ENCODE measurements at places on chromosomes 5 and 9.

DNA sequence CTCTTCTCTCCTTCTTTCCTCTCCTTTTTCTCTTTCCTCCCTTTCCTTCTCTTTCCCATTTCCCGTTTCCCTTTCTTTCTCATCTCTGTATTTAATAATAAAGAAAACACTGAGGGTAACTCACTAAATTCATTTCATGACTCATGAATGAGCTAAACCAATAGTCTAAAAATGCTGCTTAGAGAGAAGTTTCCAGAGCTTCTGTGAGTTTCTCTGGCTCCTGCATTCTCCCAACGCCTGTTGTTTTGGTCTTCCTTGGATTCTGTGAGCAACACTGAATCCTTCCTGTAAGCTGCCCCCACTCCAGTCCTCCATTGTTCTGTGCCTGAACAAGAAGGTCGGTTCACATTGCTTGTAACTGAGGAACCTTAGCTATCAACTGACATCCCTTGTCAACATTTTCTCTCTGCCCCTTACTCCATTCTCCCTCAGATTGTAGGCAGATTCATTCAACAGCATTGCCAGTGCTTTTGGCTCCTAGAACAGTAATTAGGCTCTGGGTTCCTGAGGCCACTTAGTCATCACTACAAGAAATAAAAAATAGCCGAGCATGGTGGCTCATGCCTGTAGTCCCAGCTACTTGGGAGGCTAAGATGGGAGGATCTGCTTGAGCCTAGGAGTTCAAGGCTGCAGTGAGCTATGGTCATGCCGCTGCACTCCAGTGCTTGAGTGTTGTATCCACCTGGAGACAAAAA is 237.7 kb upstream of the KLF4 start:
- DNase-seq = no peak

DNA sequence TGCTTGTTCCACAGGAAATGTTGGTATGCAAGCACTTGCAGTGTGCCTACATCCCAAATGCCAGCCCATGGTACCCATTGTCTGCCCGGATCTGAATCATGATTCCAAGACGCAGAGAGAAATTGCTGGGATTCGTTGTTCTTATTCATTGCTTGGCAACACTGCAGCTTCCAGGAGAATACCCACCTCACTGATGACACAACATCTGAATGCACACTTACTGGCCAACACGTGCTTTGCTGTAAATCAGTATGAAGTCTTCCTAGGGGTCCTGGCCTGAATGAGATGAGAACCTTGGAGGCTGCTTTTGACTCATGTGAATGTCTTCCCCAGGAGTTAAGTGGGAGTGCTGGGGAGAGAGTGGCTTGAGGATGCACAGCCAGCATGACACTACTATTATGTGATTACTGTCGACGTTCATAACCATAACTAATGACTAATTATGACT is 11.6 kb downstream of the SRD5A1 start:
- no peak for DNase-seq

DNA sequence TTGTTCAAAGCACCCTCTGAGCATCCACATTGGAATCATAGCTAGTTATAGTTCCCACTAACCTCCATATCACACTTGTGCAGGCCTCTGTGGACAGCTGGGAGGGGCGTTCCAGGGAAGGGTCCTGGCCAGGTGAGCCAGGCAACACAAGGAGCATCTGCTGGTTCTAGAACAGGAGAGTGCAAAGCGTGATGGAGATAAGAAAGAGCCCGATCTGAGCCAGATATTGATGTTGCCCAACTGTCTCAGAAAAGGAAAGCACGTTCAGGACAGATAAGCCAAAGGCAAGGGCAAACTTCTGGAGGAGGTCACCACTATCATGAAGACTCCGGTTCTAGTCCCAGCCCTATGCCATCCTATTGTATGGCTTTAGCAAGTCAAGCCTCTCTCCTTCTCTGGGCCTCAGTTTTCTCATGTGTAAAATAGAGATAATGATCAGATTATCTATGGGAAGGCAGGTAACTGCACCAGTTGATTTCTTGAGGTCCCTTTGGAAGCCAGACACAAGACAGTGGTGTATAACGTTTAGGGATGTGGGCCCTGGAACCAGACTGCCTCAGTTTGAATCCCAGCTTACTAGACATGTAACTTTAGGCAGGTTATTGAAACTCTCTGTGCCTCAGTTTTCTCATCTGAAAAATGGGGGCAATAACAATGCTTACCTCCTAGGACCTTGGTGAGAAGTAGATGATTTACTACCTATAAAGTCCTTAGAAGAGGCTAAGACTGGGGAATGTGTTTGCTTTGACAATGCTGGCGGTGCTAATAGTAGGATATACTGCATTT is 19.8 kb downstream of the GABBR2 start:
- no peak for DNase-seq

DNA sequence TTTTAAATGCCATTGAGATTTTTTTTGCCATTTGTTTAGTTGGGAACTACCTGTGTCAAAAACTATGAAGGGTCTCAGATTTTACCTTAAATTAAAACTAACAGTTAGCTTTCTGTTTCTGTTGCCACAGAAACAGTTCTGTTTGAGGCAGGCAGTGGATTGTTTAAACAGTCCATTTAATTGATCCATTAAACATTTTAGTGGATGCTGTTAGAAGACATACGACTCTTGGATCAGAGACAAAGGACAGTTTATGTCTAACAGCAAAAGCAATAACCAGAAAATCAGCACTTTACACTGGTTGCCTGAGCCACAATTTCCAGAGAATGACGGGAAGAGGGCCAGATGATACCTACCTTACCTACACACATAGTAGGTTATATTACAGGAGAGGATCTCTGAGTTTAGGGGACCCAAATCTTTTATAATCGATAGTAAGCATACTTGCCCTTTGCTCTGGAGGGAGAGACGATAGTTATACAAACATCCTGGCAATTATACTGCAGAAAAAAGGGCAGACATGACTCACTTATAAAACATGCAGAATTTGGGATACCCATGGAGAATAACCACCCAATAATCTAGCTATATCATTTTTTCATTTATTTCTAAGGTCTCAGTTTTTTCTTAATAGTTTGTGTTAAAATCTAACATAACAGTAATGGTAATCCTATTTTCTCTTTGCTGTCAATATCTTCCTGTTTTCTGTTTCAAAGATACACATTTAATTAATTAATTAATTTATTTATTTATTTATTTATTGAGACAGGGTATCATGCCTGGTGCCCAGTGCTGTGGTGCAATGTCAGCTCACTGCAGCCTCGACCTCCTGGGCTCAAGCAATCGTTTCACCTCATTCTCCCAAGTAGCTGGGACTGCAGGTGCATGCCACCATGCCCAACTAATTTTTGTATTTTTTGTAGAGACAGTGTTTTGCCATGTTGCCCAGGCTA is 136.7 kb upstream of the TNFAIP8 start:
- DNase-seq = no peak

DNA sequence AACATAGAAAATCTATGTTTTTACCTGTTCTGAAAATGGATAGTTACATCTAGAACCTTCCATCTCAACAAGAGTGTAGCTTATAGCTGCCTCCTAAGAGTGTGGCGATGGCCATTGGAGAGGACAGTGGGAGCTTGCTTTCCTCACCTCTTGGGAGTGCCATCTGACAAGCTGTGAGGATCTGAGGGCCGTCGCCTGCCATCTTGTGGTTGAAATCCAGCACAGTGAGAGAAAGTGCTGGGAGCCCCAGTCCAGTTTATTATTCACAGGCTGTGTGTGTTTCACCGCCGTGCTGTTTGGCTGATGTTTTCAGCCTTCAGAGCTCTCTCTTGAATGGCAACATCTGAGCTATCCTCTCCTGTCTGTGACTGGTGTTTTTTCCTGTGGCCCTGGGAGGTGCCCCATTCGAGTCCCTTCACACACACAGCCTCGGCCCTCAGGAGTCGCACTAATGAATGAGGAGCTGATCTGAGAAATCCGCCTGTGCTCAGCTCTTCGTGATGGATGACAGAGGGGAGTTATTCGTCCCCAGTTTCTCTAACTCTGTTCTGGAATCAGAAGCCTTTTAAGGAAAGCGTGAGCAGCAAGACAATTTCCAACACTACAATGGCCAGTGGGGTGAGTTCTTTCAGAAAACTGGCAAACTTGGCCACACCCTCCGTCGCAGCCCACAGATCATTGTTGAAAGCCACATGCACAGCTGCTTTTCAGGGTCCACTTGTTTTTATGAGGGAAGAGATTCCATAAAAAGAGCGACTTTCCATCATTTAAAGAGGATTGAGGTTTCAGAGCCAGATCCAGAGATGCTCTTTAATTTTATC is 170.3 kb downstream of the PDZD2 start:
- DNase-seq = no peak

GRCh38 chr5:137466889-137467288 is 32.2 kb downstream of the SPOCK1 start:
- DNase-seq = no peak

DNA sequence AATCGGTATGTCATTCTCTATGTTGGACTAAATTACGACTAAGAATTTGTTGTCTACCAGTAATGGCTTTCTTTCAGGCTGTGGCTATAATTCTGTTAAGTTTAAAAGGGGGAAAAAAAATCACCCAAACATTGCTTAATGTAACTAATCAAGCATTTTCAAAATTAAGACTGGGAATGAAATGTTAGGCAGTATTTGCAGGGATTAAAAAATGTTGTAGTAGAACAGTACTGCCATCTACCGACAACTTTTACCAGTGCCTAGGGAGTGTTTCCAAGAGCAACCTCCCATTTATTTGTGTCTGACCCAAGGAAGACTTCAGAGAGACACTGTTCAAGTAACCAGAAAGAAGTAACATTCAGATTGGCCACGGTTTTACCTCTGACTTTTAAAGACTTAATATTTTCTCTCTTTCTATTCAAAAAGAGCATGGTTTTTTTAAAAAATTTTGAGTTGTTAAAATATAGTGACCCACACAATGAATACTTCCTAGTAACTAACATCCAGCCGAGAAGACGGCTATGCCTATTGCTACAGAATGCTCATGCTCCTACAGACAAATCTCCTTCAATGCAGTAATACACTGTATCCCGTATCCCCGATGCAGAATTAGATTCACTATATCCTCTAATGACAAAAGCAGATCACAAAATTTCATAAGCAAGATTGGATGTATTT is 92.4 kb downstream of the ARL15 start:
- DNase-seq = no peak

GRCh38 chr9:132441404-132441803 is 31.4 kb downstream of the CFAP77 start:
- no peak for DNase-seq

- DNase-seq = no peak
Measured at GRCh38 chr9:78879324-78880100, 582.6 kb downstream of the PSAT1 start.

GRCh38 chr9:32992595-32993238 is 8.7 kb downstream of the APTX start:
- DNase-seq = no peak

GRCh38 chr9:126624912-126625311 is 11.2 kb downstream of the LMX1B start:
- no peak for DNase-seq

- DNase-seq = no peak
Measured at GRCh38 chr5:130272837-130273236, 368.6 kb downstream of the CHSY3 start.

GRCh38 chr5:19406576-19407365 is 581.2 kb downstream of the CDH18 start:
- no peak for DNase-seq

DNA sequence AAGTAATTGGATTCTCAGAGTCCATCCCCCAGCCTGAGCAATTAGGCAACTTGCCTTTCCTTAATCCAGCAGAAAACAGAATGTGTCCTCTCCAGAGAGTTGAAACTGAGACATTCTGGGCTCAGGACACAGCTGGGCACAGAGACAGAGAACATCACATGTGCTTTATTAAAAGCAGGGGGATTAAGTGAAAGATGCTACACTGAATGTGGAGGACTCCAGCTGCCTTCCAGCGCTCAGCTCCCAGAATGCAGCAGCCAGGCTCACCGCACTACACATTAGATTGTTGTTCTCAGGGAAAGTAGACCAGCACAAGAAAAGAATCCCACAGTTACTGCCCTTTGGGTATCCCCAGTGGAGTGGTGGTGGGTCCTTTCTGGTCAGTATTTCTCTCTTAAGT is 141.6 kb upstream of the IL12B start:
- no peak for DNase-seq

DNA sequence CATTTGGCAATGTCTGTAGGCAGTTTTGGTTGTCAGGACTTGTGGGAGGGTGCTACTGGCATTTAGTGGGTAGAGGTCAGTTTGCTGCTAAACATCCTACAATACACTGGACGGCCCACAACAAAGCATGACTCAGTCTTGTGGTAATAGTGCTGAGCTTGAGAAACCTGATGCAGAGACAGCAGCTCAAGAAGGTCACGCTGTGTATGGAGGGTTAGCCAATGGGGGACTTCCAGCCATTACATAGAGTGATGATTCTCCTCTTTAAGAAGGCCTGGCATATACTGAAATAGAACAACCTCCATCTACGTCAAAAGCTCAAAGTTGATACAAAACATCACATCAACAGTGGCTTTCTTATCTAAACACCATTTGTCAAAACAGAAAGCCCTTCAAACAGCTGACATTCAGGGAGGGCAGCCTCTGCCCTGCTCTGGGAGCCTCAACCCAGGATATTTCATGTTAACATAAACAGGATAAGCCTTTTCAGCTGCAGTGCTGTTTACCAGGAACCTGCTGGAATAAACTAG is 143.0 kb downstream of the GPBP1 start:
- no peak for DNase-seq

DNA sequence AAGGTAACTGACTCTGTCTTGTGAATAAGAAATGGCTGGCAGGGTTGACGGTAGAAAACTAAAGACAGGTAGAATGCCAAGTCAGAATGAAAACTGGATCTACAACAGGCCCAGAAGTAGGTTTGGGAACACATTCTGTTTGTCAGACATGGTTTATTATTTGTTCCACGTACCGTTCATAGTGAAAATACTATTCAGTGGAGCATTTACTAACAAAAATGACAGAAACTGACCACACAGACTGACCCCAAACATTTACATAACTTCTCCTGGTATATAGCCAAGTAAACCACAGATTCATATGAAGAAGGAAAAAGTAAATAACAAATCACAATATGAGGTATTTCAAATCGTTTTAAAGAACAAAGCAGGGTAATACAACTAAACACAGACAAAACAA is 73.7 kb downstream of the SLC38A9 start:
- DNase-seq = no peak

DNA sequence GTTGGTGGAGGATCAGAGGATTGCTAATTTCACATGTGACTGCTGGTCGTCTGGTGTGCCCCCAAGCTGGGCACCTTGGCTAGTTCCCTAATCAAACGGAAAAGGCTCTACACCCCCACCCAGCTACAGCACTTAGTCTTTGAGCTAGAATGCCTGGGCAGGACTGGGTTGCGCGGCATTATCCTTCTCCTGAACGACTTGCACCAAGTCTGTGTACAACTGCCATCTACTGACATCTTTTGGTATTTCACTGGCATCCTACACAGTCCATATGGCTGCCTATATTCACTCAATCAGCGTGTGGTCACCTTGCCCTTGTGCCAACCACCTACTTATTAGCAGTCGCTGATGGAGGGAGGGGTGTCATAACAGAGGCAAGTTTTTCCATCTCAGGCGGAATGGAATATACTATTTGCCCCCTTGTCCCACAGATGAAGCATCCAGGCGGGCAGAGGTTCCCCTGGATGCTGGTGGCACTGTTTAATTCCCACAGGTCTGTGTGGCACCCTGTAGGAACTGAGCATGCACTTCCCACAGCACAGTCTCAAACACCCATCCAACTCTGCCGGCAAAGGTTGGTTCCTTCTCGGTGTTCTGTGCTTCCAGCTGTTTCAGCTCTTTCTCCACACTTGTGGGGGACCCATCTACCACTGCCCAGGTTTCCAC is 150.1 kb downstream of the OSTF1 start:
- no peak for DNase-seq

Data from activated CD8-positive, alpha-beta memory T cell treated with anti-CD3 and anti-CD28 coated beads for 1 hour (primary cell).